D721Med (cell line): ENCODE measurements at places on chromosomes 11 and 22.

- DNase-seq, result no peak
Observed at GRCh38 chr22:45709060-45709739, 37.6 kb downstream of the ATXN10 start.

DNA sequence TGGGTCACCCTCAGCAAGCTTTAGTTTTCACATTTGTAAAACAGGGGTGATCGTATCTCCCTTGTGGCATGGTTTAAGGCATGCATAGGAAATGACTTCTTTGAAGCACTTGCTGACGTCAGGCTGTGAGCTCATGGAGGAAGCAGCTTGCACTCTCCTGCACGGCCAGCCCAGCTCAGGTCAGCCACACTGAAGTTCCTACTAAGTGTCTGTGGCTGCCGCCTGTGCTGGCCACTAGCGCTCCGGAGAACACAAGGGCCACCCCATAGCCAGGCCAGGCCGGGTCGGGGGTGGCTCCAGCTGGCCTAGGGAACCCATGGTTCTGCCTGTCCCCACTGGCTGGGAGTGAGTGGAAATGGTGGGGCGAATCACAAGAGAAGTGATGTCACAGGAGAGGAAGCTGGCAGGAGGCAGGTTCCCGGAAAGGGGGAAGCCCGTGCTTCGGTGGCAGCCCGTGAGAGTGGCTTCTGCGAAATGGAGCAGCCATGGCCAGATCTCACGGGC is 28.2 kb downstream of the KCTD17 start:
- DNase-seq, result no peak

DNA sequence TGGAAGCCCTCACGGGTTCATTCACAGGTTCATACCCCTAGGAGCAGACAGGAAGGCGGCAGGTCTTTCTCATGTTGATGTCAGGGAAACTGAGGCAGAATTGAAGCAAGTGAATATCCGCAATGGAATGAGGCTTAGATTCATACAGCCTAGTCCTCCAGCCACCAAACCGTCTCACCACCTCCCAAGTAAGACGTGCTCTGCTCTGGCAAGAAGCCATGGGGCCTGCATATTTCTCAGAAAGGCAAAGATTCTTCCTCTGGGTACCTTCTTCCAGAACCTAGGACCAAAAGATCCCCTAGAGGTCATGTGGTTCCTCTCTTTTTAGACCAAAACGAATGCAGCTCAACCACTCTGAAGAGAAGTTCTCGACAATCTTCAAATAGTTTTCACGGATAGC is 1.7 kb downstream of the AP1B1 start:
- DNase-seq, result no peak

DNA sequence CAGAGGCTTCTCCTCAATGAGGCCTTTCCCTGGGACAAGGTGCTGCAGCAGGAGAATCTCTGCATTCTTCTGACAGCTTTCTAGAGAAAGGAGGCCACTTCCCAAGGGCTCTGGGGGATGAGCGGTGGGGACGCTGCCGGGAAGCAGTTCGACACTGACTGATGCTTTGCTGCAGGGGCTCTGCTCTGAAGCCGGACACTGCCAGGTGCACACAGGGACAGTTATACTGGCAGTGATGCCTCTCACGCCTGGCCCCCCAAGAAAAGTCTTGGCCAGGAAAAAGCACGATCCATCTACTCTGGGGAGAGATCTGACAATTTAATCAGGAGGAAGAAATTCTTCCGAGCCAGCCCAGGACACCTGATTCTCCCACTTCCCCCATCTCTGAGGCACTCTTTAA is 456.9 kb downstream of the OPCML start:
- DNase-seq, result no peak

GRCh38 chr22:39643311-39644083 is 72.9 kb downstream of the CACNA1I start:
- DNase-seq, result no peak

DNA sequence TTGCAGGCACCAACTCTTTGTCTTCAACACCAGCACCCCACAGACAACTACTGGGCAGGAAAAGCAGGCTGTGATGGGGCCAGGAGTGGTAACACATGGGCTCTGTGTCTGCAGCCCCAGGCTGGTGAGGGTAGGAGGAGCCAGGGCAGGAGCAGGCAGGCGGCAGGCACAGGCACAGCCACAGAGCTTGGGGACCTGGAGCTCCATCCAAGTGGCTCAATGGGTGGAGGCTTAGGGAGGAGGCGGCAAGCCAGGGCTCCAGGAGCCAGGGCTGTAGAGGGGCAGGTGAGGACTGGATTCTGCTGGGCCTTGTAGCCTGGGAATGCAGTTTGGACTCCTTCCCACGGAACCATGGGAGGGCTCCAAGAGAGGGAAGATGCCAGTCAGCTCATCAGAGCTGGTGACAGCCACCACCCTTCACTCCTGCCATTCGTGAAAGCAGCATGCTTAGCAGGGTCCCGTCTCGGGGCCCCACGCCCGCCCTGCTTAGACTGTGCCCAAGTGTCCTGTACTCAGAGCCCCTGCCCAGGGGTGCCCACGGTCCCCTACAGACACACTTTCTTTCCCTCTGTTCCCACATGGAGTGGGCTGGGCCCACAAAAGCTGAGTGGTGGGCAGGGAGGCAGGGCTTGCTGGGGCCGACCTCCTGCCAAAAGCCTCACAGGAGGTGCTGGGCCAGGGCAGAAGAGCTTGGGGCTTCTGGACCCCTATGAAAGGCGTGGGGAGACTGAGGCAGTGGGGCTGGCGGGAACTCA is 12.4 kb downstream of the TTC38 start:
- no peak for DNase-seq

- no peak for DNase-seq
Observed at GRCh38 chr11:78952175-78952574, 377.5 kb upstream of the NARS2 start.

DNA sequence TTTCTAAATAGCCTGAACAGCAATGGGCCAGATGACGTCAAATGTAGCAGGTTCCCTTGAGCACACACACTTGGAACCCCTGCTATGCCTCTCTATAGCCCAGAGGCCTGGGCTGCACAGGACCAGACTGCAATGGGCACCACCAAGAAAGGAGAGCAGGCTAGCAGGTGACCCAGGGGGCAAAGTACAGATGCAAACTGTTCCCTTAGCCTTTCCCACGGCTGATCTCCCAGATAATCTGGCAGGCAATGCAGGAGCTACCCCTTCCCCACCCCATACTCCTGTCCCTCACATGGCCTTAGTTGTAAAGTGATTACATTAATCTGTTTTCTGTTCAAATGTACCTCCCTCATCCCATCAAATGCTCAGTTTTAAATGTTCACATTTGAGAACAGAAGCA is 41.3 kb downstream of the SMCO4 start:
- DNase-seq, result no peak

GRCh38 chr11:9251311-9251710 is 13.8 kb downstream of the DENND5A start:
- DNase-seq, result no peak

DNA sequence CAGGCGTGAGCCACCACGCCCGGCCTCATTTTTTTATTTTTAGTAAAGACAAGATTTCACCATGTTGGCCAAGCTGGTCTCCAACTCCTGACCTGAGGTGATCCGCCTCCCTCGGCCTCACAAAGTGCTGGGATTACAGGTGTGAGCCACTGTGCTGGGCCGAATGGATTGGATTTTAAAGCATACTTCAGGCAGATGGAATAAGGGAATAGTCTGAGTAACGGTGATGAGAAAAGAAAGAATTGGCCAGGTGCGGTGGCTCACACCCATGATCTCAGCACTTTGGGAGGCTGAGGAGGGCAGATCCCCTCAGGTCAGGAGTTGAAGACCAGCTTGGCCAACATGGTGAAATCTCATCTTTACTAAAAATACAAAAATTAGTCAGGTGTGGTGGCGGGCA is 2.1 kb upstream of the CBL start:
- no peak for DNase-seq

DNA sequence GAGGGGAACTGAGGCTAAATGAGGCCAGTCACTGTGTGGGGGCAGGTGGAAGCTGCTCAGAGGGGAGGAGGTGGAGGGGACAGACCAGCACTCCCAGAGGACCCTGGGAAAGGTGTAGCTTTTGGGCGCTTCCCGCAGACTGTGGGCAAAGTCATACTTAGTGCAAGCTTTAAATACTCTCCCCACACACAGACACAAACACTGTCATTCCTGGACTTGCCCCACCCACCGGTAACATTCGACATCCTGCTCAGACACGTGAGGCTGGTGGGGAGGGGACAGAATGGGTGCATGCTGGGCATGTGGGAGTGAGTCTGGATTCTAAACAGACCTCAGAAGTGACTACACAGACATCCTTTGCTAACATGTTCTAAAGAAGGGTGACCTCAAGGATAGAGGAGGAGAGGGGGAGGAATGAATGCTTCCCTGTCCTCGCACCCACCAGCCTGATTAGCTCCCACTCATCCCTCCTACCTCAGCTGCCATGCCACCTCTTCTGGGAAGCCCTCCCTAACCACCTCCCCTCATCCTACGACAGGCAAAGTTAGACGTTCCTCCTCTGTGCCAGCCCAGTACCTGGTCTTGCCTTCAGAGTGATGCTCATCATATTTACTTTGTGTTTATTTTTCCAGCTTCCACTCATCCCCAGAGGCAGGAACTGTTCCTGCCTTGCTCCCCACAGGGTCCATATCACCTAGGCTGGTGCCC is 22.2 kb downstream of the TSKU start:
- DNase-seq, result no peak

DNA sequence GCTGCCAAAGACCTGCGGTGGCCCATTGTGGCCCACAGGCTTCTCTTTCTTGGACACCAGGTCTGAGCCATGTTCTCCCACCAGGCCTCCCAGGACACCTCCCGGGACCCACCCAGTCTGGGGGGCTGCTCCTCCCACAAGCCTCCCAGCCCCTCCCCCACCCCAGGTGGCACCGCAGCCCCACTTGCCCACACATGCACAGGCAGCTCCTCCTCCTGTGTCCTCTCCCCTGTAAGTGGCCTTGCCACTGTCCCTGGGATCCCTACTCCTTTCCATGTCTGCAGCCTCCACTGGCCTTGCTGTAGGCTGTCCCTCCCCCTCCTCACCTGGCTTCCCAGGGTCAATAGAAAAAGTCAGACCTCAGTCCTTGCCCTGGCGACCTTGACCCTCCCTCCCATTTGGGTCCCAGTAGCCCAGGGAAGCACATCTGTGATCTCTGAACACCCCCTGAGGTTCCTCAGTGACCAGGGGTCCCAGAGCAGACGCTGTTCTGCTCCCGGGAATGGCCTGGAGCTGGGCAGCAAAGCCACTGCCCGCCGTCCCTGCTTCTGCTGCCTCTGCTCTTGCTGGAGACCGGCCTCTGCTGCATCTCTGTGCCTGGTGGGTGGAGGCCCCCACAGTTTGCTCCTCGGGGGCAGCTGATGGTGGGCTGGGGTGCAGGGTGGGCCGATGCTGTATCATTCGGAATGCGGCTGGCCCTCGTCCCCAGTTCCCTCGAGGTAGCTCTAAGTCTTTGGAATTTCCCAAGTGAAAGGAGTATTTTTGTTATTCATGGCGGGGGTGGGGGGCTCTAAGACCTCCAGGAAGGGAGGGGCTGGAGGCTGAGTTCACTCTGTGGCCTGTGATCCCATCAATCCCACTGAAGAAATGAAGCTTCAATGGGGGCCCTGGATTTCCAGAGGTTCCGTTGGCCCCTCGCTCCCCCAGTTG is 43.6 kb downstream of the ARHGAP8 start:
- DNase-seq, result no peak

DNA sequence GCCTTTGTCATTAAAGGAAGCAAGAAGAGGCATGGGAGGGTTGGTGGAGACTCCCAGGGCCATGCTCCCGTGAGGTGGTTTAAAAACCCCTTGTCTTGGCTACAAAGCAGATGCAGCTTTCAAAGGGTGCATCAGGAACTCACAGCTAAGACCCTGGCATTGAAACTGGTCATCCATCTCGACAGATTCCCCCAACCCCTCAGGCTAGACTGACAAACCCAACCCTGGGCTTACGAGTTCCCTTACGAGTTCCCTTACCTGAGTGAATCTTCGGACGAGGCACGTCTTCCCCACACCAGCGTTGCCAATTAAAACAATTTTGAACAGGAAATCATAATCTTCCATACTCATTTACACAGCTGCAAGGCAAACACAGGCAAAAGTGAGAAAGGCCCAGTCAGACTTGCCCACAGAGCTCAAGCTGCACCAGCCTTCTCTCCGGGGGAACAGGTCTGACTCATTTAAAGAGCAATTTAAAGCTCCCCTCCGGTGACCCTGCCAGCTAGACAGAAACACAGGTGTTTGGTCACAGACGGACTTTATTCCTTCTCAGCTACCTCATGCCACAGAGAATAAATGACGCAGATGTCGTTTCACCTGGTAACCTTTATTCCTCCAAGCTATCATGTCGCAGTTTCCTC is 74.6 kb downstream of the RAB30 start:
- DNase-seq, result no peak

DNA sequence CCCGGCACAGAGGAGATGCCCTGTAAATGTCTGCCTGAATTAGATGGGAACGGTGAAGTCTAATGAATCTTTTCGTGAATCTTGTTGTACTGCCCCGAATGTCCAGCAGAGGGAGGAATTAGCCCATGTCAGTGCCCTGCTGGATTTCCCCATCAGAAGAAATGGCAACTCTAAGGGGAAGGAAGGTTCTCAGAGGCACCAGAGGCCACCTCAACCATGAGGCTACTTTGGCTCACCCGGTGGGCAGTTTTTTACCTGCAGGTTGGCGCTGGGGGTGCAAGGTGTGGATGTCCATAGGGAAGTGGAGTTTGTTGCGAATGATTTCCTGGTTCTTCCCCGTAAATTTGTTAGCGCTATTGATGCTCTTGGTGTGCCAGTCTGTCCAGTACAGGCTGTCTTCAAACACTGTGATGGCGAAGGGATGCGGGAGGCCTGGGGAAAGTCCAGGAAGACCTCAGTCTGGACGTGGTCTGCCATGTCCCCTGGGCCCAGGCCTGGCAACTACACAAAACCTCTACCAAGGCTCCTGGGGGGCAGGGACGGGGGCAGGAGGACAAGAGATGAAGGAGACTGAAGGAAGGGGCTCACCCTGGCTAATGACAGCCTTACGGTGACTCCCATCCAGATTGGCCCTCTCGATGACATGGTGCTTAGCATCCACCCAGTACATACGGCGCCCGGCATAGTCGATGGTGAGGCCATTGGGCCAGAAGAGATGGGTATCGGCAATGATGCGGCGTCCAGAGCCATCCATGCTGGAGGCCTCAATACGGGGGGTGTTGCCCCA is 28.5 kb downstream of the LRP4 start:
- peak; percentile 70 for DNase-seq

DNA sequence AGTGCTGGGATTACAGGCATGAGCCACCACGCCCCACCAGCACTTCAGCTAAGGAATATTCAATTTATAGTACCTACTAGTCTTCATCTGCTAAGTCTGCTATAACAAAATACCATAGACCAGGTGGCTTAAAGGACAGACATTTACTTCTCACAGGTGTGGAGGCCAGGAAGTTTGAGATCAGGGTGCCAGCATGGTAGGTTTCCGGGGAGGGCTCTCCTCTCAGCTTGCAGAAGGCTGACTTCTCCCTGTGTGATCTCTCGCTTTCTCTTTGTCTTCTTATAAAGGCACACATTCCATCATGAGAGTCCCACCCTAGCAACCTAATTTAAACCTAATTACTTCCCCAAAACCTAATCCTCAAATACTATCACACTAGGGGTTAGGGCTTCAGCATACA is 433.0 kb downstream of the INSC start:
- DNase-seq, result no peak
